CD4-positive, alpha-beta T cell treated with Interleukin-17A for 1 hour (primary cell): ENCODE measurements at places on chromosomes 1 and 21.

DNA sequence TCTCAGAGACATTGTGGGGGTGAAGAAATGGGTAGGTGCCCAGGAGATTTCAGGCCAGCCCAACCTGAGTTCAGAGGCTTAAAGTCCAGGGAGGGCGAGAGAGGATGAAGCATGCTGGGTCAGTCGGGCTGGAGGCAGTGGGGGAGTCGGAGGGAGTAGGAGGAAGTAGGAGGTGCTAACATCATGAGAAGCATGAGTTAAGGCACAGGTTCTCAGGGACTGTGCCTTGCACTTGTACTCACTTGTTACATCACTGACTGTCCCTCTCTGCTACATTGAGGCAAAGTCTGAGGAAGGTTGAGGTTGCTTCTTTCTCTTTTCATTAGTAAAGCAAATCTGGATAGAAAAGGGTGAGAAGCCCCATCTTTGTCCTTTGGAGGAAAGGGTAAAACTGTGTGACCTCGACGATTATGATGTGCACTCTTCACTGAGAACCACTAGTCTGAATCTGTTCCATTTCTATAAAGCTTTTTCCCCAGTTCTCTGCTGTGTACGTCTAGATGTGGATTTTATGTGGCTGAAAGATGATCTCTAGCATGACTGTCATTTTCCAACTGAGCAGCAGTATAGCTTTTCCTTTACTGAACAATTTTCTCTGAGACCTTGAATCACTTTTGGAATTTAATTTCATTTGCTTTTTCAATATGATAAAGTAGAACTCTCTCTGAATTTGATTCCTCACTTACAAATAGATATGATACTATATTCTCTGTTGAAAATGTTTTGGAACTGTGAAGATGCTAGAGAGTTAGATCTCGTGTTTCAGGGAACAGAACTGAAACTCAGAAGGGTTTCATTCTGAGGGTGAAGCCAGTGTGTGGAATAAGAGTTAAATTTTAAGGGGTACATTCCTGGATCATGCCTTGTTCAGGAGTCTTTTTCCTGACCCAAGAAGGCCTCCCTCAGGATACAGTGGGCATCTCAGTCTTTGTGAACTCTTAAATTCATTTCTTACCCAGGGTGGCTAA is 94.6 kb downstream of the FGGY start:
- no peak for DNase-seq

DNA sequence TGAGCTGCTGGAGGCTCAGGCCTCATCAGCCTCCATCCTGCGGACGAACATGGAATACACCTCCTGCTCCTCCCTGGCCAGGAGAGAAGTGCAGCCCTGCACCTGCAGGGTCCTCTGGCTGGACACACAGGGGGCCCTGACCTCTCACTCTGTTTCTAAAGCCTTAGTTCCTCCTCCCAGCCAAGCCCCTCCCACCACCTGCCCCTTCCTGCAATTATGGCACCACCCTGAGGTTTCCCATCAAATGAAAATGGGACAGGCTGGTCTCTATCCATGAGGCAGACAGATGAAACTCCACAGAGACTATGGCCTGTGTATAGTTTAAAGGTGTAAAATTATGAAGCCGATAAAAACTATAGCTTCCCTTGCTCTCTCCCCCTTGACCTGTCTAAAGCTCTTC is 42.6 kb downstream of the CACNA1S start:
- no peak for DNase-seq

- DNase-seq: no peak
Observed at GRCh38 chr1:204503913-204504519, 9.4 kb upstream of the PIK3C2B start.

DNA sequence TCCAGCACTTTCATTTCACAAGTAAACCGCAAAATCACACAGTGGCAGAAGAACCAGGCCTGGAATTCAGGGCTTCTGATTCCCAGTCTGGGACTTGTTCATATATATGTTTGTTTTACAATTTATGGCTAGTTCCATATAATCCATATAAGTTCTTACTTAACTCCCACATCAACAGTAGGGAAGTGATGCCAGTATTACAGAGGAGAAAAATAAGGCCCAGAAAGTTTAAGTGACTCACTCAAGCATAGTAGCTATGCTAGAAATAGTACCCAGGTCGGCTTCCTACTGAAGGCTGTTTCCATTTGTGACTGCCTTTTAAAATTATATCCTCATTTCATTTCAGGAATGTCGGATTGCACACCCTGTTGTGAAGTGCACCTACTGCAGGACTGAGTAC is 1.4 kb downstream of the FAM76A start:
- no peak for DNase-seq

GRCh38 chr1:229579059-229579673 is 20.7 kb upstream of the ABCB10 start:
- no peak for DNase-seq
